Left ventricle myocardium inferior (tissue), 1 donor: ENCODE measurements at places on chromosomes 5 and 9. TPM values are rescaled to one million over a fixed set of nuclear protein-coding genes. Genes with fewer than 3 reads are reported as not detected.

DNA sequence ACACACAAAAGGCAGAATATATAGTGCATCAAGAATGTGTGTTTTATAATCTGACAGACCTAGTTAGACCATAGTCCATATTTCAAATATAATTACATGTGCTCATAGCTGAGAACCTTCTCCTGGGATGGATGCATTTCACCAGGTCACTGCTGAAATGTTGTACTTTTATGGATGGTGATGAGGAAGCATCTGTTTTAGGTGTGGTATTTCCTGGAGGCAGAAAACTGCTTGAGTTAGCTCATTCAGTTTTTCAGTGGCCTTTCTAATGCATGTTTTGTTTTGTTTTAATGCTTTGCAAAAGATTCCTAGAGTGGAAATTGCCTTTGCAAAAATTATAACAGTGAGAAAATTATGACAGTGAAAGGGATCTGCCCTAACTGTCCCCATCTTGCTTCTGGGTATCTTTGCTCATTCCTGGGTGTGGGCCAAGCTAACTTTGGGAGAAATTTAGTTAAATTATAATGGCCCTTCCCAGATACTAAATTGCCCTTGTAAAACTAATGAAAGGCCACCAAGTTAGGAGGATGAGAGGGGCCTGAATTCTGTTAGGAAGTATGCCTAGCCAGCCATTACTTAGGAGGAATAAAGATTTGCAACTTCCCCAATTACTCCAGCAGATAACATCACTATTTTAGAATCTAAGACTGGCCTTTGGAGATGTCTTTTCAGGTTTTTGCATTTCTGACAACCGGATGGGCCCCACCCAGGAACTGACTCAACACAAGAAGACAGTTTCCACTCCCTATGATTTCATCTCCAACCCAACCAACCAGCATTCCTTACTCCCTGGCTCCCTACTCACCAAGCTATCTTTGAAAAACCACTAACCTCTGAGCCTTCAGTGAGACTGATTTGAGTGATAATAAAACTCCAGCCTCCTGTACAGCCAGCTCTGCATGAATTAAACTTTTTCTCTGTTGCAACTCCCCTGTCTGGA is 7.0 kb upstream of the IL12B start:
- no peak for DNase-seq

DNA sequence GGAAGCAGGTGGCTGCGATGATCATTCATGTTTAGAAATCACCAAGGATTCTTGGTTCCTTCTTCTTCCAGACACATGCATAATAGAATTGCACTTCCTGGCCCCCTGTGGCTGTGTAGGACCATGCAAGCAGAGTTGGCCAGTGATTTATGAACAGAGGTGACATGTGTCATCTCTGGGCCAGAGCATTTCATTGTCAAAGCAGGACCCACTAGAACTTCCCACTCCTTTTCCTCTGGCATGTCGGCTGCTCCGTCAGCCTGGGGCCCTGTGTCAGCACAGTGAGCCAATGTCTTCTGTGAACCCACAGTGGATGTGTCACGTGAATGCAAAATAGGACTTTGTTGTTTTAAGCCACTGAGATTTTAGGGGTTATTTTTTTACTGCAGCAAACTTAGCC is 59.2 kb downstream of the HSD17B3 start:
- DNase-seq = no peak

GRCh38 chr9:6051511-6051950 is 36.1 kb upstream of the RANBP6 start:
- no peak for DNase-seq

GRCh38 chr5:180724944-180725343 is 14.9 kb downstream of the OR2Y1 start:
- no peak for DNase-seq

- DNase-seq = no peak
These were observed 144.4 kb upstream of the PHYKPL start for GRCh38 chr5:178376921-178377582.

GRCh38 chr9:109537288-109537687 is 39.2 kb upstream of the PTPN3 start:
- DNase-seq = no peak

- DNase-seq = no peak
These were observed 86.7 kb upstream of the PCA3 start for GRCh38 chr9:76677481-76678055.

DNA sequence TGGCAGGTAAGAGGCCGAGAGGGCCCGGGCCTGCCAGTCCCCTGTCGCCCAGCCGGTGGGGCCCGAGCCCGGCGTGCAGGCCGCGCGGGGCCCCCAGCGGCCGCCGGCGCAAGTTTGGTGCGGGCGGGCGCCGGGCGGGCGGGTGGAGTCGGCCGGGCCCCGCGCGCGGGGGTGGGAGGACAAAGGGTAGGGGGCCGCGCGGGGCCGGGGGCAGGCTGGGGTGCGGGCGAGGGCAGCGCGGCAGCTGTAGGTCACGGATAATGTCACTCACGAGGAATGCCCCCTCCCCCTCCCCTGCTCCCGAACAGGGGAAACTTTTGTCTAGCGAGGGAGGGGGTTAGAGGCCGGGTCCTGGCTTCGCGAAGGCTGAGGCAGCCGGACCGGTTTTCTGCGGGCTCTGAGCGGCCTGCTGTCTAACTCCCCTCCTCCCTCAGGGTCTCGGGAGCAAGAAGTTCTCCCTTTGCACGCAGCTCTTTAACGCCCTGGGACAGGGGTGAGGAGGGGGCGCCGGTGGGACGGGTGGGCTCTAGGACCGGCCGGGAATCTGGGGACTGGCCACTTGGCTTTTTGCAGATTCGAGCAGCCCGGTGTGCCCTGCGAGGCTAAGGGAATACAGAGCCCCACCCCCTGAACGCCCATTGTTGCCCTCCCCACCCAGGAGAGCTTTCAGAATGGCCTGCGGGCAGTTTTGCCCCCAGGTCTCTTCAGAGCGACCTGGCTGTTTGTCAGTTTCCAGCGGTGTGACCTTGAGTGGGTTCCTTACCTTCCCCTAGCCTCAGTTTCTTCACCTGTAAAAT is 21.3 kb upstream of the NDST1 start:
- DNase-seq = peak; percentile 53

DNA sequence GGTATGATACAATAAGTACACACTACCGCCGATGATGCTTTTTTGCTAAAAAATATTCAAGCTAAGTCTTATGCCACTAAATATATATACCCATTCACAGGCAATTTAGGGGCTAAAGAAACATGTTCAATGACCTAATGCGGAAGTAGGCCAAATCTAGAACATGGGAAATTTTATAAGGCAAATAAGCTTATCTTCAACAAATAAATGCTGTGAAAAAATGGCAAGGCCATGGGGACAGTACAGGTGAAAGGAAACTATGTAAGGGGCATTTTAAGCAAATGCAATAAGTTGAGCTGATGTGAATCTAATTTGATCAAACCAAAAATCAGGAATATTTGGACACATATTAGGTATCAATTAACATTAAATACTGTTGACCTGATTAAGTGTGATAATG is 339.5 kb upstream of the EDIL3 start:
- no peak for DNase-seq

GRCh38 chr5:76292620-76293322 is 110.3 kb upstream of the IQGAP2 start:
- no peak for DNase-seq

DNA sequence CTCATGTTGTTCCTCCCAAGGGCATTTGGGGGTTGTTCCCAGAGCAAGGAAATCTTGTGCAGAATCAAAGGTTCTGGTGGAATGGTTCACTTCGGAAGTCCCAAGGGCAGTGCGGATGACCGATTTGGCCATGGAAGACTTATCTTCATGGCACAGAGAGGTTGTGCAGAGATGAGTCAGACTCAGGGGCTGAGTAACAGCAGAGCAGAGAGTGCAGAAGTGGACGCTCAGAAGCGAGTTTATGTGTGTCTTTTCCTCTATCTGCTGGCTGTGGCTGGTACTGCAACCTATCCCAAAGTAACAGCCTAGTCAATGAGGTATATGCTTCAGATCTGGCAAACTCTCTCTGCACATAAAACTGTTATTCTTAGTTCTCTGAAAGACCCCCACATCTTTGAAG is 118.1 kb downstream of the DPYSL3 start:
- DNase-seq = no peak

- DNase-seq = no peak
These were observed 611 bp downstream of the EXOSC3 start for GRCh38 chr9:37784291-37784615.

GRCh38 chr5:141518618-141519015 is 29.7 kb downstream of the PCDHGC5 start:
- DNase-seq = no peak

DNA sequence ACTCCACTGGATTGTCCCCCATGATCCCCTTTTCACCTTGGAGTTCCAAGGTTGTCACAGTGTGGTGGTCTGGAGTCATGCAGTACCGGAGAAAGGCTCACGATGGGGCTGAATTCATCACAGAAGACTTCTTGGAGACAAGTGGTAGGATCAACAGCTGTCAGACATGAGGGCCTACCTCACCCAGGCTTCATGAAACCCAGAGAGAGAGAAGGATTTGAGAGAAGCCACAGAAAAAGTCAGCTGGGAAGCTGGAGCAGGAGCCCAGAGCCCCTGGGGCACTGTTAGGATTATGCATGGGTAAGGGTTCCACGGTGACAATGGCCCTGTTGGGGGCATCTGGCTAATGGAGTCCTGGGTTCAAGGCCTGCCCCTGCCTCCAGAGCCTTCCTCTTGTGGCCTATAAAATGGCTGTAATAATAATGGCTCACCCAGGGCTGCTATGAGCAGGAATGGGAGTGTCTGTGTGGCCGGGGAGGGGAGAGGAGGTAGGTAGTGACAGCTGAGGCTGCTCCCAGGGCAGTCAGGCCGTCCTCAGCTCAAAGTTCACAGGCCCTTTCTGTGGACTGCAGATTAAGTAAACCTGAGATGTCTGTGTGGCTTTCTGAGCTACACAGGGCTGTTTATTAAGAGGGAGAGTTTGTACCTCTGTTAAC is 910 bp downstream of the TRIM14 start:
- DNase-seq = no peak

- no peak for DNase-seq
These were observed 99.2 kb upstream of the CACNA1B start for GRCh38 chr9:137778336-137778735.

DNA sequence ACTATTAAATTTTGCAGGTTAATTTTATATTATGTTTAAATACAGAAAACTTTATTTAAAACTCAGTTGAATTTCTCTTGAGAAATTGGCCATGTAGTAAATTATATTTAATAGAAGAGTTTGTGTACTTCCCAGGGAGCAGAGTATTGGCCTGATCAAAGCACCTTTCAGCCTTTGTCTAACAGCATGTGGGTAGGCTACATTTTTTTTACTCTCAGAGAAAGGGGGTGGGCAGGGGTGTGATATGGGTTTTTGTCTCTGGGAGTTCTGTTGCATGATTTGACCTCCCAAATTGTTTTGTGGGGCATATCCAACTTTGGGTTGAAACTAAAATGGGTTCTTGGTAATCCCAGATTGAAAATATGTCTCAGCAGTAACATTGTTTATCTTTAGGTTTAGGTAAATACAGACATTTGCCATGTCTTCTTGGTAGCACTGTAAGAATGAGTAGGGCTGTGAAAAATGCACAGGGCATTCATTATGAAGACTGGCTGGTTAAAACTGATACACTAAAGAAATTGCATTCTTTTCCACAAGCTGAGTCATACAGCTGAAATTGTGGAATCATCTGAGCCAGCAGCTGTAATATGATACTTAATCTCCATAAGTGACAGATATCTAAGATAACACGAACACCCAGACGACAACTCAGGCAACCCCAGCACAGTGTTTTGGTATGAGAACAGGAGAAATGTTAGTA is 75.4 kb upstream of the CDKN2B start:
- no peak for DNase-seq

DNA sequence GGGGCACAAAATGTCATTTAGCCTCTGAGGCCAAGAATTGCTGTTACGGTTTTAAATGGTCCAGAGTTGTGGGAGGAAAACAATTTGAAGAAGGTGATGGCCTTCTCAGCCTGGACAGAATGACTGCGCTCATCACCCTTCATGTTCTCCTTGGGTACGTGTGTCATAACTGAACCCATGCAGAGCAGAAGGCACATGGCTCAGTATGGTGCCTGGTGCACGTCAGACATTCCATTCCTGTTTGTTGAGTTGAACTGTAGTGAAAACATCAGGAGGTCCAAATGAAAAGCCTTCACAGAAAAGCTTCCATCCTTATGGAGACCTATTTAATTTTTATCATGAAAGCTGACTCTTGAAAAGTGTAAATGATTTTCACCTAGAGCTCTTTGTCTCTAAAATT is 133.2 kb downstream of the CFAP90 start:
- no peak for DNase-seq

- DNase-seq = no peak
These were observed 275.8 kb downstream of the ADAMTSL1 start for GRCh38 chr9:18749711-18750110.

- DNase-seq = no peak
These were observed 8.2 kb upstream of the IFNA21 start for GRCh38 chr9:21174671-21175070.

- no peak for DNase-seq
These were observed 2.1 kb downstream of the NIPSNAP3B start for GRCh38 chr9:104766025-104766424.

DNA sequence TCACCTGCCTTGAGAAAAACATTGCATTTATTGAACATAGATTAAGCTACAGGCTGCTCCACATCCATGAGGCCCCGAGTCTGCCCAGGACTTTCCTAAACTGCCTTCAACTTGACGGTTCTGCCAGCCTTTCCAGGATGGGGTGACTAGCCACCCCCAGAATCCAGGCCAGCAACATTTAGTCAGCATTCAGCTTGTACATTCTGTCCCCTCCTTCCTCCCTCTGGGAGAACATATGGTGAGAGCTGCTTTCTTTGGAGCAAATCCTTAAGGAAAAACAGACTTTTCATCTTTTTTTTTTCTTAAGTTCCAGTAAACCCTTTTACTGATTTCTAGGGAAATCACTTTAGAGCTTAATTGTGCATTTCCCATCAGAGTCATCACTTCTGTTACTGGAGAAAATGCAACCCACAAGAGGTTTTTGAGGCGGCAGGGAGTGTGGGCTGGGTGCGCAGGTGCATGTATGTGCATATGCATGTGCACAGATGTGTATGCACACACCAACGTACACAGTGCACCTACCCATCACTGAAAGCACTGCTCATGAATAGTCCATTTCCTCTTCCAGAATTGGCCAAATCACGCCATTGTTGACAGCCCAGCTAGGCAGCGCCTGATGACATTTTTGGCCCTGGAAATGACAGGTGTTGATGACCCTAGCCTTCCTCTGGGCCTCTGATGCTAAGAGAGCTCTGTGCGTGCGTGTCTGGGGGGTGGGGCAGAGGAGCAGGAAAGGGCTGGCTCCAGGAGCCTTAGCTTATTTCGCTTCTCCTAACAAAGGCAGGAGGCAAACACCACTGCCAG is 145.6 kb downstream of the HSD17B3 start:
- DNase-seq = no peak

- DNase-seq = no peak
These were observed 20.6 kb downstream of the OR2V2 start for GRCh38 chr5:181167814-181168488.

The DDX4 gene
- total RNA-seq = not detected

The ARSI gene
- 0.16 TPM for total RNA-seq

The GFI1B gene
- 0.27 TPM for total RNA-seq

The SEMA5A gene
- total RNA-seq = 43.2 TPM

The ROPN1L gene
- total RNA-seq = 0.38 TPM

The C9orf152 gene
- total RNA-seq = not detected

The PCDHGA3 gene
- total RNA-seq = 12.2 TPM

The SLC6A19 gene
- total RNA-seq = not detected

The TAF11L5 gene
- total RNA-seq = not detected

The GHR gene
- 12.9 TPM for total RNA-seq

The ARL14EPL gene
- total RNA-seq = not detected

The NUTM2G gene
- not detected for total RNA-seq

The FCN2 gene
- not detected for total RNA-seq

The SGCD gene
- 98.7 TPM for total RNA-seq

The RBM18 gene
- total RNA-seq = 40.7 TPM
